ENCODE measurements at places on chromosomes 4 and X. TPM values are rescaled to one million over a fixed set of nuclear protein-coding genes. Genes with fewer than 3 reads are reported as not detected.

- no peak for DNase-seq
Measured at GRCh38 chrX:66638591-66639500, at the start of gene EDA2R. Gene EDA2R (minus strand): TSS chrX:66639078. CDS start chrX:66616020, 23,058 bp downstream.

DNA sequence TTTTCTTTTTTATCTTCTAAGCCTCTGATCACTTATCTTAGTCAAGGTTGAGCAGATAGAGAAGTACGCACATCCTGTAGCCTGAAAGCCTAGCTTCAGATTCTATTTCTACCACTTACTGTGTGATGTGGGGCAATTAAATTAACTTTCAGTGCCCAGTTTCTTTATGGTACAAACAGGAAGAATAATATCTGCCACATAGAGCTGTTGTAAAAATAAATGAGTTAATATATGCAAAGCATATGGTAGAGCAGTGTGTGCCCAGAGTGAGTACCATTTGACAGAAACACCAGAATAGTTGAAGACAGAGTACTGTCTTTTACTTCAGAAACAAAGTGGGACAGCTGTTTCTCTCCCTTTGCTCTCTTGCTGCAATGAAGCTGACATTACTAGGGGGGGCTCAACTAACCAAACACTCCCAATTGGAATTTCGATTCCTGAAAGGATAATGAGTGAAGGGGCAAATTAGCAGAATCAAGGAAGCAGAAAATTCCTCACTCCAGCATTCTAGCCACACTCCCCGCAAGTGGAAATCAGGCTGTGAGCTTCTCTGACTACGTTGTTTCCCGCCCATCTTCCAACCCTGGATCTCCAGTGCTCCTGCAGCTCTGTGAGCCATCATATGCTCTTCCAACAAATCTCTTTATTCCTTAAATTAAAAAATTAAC is 80.4 kb downstream of the MAPK10 start:
- no peak for DNase-seq

GRCh38 chrX:13733506-13733905 is 914 bp downstream of the TRAPPC2 start:
- no peak for DNase-seq

DNA sequence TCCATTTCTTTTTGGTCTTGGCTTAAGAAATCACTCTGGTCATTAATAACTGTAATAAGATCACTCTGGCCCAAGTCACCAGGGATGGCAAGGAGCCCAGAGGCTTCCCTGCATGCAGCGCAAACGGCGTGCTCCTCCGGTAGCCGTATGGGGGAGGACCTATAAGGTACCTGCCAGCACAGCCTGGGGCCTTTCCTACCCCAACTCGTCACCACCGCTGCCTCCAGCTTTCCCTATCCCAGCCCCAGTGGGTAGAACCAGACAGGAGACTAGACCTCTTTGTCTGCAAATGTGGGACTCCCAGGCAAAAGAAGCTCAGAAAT is 25.9 kb downstream of the HAND2 start:
- no peak for DNase-seq

GRCh38 chr4:114036426-114036825 is 57.0 kb upstream of the ARSJ start:
- peak; percentile 17 for DNase-seq

GRCh38 chrX:67961516-67961915 is 417.7 kb downstream of the AR start:
- no peak for DNase-seq

DNA sequence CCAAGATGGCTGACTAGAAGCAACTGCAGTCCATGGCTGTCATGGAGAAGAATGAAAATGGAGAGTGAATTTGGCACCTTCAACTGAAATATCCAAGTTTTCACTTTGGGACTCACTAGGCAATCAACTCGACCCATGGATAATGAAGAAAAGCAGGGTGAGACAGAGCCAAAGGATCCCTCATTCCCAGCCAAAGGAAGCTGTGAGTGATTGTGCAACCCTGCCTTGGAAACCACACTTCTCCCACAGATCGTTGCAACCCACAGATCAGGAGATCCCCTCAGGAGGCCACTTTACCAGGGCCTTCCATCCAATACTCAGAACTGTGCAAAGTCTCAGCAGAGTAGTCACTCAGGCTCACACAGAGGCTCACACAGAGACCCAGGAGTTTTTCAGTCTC is 4.5 kb downstream of the CFAP299 start:
- DNase-seq = no peak

EIF2S3 gene
- 259 TPM for total RNA-seq

DDX53 gene
- total RNA-seq = not detected

DNA sequence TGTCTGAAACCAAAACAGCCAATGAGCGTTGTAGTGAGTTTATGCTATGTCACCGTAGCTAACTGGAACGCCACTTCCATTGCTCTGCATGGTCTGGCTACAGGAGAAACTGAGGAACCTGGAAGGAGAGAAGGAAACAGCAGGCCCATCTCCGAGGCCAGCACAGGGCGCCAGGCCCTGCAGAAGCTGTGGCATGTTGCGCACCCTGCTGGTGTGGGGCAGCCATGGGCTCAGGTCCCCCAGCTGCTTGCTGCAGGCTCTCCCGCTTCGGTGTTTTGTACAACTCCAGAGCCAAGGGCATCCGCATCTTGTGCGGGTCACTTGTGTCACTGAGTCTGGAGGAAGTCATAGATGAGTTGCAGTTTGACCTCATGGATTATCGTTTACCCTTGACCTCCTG is 89.2 kb downstream of the AFAP1 start:
- no peak for DNase-seq

BMX gene
- total RNA-seq = not detected

DNA sequence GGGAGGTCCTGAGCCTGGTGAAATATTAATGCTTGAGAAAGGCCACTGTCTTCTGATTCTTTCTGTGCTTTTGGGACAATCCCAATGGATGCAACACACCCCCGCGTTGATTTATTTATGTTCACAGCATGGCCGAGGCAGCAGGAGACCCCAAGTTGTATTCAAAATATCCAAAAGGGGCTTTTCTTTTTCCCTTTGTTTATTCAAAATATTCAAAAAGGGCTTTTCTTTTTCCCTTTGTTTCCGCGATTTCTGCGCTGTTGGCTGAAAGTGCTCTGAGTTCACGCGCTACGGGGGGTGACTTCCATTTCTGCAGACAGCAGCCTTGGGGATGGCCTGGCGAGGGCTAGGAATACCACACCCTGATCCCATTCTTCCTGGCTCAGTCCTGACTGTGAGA is 59.5 kb upstream of the PPP2R3B start:
- no peak for DNase-seq

ARHGAP36 gene
- not detected for total RNA-seq

SYN1 gene
- 0.60 TPM for total RNA-seq

CSN1S1 gene
- not detected for total RNA-seq

- DNase-seq = no peak
Measured at GRCh38 chr4:17578482-17578891, 1.5 kb downstream of the LAP3 start.

DNA sequence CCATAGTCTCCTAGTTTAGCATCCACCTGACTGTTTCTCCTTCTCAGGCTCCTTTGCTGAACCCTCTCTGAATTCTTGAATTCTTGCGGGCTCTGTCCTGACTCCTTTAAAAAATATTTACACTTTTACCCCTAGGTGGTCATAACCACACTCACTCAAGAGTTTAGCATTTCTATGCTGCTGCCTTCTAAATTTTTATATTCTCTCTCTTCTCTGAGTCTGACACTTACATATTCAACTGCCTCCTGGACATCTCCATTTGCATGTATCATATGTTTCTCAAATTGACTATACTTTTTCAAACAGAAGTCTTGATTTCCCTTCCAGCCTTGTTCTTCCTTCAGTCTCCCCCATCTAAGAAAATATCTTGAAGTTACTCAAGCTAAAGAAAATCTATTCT is 31.6 kb downstream of the ARL9 start:
- no peak for DNase-seq

GRCh38 chrX:72102760-72103159 is 29.0 kb downstream of the RTL5 start:
- DNase-seq = no peak

AMBN gene
- total RNA-seq = not detected

IL1RAPL1 gene
- total RNA-seq = not detected

DNA sequence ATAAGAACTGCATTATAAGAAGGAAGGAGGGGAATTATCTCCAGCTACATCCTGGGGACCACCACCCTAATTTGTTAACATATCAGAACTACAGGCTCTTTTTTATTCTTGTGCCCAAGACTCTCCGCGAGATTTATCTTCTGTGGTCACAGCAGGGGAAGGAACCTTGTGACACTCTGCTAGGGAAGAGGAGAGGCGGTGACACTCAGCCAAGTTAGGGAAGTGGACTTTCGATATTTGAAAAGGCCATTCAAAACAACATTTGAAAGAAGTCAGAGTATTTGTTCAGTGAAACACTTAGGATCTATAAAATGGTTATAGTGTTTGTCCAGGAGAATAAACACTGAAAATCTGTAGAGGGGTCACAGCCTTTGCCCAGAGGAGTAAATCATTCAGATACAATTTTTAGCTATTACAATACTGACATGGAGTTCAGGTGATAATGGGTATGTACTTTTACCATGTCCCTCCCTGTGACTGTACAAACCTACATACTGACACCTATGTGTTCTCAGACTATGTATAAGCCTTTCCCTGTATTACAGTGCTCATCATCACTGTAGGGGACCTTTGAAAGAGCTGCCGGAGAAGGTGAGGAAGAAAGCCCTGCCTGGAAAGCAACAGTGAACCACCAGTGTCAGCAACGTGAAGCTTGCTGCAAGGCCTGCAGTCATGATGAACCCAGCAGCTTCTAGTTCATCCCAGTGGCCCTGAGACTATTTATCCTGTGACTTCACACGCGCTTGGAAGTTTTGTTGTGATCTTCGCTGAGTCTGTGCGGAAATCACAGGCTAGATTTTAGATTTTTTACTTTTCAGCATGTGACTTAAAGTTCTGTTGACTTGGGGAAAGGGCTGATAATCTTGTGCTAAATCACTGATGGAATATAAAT is 8.5 kb upstream of the PTTG2 start:
- no peak for DNase-seq

GRCh38 chr4:48112017-48112667 is 21.9 kb downstream of the TXK start:
- no peak for DNase-seq

- no peak for DNase-seq
Measured at GRCh38 chrX:19332983-19333382, 10.7 kb upstream of the PDHA1 start.

Data from CD8-positive, alpha-beta memory T cell (primary cell).